ENCODE measurements at places on chromosomes 3 and 15.

GRCh38 chr3:34261001-34261385 is 462.6 kb downstream of the PDCD6IP start:
- no peak for DNase-seq

DNA sequence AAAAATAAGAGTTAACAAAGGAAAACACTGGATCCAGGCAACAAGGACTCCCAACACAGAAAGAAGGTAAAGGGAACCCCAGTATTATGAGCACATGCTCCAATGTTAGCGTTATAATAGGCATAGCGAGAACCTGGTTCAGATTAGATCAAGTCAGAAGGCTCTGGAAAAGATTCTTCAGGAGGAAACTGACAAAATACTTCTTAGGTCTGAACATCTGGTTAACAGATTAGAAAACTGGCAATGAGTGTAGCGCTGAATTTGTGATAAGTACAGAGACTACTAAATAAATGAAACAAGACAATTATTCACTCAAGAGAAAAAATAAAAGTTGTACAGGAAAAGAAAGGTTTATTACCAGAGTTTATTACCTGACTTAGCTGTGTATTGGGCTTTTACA is 146.1 kb downstream of the DPH6 start:
- DNase-seq: no peak

GRCh38 chr15:39914977-39915376 is 5.1 kb downstream of the GPR176 start:
- no peak for DNase-seq

DNA sequence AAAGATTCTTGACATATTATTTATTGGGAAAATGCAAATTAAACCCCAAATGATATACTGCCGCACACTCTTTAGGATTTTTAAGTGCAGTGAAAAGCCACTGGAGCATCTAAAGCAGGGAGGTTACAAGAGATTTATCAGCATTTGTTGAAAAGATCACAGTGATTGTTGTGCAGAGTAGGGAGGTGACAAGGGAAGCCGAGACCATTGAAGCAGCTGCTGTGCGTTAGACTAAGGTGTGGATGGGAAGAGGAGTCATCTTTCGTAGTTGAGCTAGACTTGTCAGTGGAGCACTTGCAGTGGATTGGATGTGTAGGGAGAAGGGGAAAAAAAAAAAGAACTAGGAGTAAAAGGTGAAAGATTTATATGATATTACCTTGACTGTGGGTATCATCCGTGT is 854.6 kb downstream of the NTRK3 start:
- DNase-seq: no peak

DNA sequence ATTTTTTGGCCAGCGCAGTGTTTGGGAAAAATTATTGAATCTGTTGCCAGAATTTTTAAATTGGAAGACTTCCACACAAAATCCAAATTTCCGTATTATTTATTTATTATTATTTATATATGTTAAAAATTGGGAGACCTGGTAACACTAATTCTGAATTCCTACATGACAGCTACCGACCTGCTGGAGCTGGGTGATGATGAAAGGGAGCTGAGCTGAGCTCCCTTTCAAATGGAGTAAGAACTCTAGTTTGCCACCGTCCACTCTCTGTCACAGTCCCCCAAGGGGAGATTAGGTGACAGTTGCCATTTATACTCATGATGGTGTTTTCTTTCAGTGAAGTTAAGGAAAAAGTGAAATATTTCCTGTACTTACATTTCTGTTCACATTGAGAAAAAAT is 1.4 kb downstream of the CRTC3 start:
- no peak for DNase-seq

Data from stimulated activated CD8-positive, alpha-beta memory T cell treated with anti-CD3 and anti-CD28 coated beads, Interleukin-15, amount 100 ng/mL, for 24 hours (primary cell).